Activated CD4-positive, alpha-beta T cell treated with anti-CD3 and anti-CD28 coated beads, Interleukin-2, amount 50 U/mL, for 16 hours (primary cell): ENCODE measurements at places on chromosomes 7 and 10.

GRCh38 chr10:131760416-131761166 is 140.2 kb upstream of the PPP2R2D start:
- no peak for DNase-seq

DNA sequence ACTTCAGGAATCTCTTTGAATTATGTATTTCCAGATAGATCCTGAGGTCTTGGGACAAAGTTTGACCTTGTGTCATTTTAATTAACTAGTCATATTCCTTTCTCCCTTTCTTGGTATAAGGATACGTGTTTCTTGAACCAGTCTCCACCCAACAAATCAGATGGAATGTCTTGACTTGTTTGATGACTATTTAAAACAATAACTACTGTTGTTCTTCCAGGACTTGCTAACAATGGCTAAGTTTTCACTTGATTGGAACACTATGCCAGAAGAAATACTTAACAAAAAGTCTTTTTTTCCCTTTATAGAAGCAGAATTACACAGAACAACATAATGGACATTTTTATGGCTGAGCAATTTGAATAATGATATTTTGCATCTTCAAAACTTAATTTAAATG is 43.0 kb upstream of the WIPF3 start:
- no peak for DNase-seq

DNA sequence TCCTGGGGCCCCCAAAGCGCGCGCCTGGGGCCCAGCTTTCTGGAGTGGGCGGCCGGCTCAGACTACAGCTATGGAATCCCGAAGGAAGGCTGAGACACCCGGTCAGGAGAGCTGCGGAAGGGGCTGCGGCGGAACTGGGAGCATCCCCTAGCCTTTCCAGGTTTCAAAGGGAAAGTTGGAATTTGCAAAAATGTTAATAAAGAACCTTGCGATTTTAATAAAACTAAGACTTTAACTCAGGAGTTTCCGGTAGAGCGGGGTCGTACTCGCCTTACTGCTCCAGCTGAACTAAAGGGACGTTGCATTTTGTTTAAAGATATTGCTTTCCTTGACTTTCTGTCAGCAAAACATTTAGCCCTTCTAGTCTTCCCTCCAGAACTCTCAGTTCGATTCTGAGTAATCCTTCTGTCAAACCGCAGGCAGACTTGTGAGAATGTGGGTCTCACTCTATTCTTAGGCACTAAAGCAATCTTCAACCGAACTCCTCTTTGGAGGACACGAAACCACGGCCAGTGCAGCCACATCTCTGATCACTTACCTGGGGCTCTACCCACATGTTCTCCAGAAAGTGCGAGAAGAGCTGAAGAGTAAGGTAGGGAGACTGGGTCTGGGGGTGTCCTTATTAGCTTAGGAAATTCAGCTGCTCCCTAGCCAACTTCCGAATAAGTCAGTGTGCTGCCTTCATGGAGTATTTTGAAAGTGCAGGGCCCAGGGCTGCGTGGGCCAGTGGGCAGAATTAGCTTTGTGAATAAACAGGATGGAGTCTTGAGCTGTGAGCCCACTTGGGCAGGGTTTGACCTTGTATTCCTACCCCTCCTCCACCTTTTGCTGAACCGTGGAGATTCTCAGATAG is 1.9 kb downstream of the CYP26A1 start:
- peak; percentile 61 for DNase-seq

DNA sequence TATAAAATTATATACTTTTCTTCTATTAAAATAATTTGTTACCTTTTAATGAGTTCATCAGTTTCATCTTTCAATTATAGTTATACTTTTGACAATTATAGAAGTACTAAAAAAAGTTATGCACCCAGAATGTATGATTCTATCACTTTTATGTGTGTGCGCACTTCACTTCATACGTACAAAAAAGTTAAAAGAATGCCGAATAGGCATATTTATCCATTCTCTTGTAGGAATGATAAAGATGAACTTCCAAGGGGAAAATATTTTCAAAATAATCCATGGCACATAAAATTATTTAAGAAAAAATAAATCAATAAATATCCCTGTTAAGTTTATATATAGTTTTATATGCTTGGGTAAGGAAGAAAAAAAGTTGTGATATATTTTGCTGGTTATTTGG is 166.9 kb upstream of the PRSS1 start:
- no peak for DNase-seq

DNA sequence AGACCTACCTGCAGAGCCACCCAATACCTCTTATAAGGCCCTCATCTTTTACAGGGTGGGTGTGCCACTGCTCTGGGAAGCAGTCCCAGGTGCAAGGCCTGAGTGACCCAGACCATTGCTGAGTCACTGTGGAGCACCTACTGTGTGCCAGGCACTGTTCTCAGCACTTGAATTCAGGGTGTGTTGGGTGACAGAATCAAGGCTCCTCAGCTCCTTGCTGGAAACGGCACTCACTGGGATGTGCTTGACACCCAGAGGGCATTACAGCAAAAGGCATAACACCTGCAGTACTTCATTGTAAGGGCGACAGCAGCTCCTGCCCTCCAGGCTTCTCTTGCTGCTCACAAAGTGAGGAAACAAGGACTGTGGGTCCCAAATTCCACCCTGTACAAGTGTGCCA is 7.1 kb downstream of the CAMK2B start:
- no peak for DNase-seq

GRCh38 chr7:129257168-129257567 is 32.3 kb downstream of the AHCYL2 start:
- DNase-seq, result no peak

- DNase-seq, result no peak
Observed at GRCh38 chr7:48101968-48102367, 12.9 kb downstream of the UPP1 start.

DNA sequence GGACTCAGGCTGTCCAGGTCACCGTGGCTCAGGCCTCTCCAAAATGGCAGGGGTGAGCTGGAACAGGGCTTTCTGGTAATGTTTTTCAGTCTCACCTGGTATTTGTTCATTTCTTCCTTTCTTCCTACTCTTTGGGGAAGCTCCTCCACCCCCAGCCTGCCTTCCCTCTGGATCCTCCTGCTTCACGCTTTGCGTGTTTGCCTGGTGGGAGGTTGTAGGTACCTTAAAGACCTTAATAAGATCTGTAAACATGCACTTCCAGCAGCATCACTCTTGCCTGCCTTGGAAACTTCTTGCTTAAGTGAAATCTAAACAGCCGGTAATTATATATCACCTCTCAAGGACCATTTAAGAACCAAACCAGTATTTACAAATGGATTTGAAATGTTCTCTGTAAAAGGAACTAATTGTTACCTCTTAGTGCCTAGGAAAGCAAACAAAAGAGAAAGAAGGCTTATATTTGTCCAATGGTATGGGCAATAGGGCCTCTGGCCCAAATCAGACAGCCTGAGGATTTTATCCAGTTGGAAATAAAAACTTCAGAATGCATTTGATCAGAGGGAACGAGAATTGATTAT is 339.9 kb downstream of the CCSER2 start:
- DNase-seq, result no peak

DNA sequence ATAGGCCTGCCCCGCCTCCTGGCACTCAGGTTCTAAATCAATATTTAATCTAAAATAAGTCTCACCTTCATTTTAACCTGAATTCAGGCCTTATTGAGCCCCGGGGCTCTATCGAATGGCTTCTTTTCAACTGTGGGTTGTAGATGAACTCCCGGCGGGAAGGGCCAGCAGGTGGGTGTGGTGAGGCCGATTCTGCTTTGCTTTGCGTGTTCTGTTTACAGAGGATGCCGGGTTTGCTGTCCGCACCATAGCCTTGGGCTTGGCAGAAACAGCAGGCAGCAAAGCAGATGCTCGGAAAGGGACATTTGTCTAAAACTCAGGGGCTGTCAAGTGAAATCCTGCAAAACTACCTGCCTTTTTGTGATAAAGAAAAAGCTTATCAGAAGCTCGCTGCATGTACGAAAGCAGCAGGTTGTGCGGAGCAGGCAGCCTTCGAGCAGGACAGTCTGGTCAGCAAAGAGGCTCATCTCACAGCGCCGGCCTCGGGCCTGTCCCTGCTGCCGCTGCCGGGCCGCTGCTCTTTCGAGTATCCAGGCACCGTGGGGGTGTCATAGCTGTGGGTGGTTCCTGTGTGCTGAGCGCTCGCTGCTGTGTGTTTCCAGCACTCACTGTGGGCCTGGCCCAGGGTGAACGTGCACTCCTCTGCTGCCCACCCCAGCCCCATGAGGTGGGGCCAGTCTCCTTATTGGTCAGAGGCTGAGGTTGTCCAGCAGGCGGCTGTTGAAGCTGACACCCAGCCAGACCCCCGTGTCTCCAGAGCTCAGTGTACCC is 434.8 kb upstream of the FOXK1 start:
- DNase-seq, result no peak

GRCh38 chr10:101030496-101031127 is 317 bp downstream of the PDZD7 start:
- no peak for DNase-seq

DNA sequence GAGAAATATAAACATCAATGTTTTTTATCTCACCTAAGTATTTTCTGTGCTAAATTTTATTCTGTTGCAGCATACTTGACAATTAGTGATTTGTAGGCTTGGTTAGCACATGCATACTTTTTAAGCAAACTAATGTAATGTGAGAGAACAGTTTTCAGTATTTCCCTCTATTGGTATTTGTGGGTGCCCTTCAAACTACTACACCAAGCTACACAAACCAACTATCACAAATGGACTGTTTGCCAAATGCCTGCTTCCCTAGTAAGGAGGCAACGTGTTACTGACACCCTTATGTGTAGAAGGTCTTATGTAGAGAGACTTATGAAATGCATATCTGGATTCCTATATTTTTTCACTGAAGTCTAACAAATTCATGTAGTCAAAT is 98.4 kb upstream of the FZD1 start:
- no peak for DNase-seq

DNA sequence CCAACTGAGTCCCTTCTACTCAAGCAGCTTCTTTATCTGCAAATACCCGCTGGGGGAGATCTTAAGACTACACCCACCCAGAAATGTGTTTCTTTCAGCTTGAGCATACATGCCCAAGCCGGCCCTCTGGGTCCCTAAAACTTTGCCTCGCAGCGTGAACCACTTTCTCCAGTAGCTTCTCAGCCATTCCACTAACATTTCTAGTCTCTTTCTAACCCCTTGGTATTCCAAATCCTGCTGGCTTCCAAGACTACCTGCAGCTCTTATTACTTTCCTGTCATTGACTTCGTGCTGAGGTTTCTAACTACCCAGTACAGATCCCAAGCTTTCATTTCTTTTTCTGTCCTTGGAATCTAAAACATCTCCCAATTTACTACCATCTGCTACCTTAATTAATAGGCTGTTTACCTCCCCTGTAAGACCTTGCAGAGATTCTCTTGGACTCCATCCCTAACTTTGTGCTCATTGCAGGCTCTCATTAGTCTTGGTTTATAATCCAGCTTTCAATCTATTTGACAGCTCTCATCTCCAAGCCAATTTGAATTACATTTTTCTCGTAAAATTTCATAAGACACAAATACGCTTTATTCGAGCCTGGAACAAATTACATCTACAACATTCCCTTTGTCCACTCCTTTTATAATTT is 153.6 kb downstream of the FGFR2 start:
- no peak for DNase-seq

DNA sequence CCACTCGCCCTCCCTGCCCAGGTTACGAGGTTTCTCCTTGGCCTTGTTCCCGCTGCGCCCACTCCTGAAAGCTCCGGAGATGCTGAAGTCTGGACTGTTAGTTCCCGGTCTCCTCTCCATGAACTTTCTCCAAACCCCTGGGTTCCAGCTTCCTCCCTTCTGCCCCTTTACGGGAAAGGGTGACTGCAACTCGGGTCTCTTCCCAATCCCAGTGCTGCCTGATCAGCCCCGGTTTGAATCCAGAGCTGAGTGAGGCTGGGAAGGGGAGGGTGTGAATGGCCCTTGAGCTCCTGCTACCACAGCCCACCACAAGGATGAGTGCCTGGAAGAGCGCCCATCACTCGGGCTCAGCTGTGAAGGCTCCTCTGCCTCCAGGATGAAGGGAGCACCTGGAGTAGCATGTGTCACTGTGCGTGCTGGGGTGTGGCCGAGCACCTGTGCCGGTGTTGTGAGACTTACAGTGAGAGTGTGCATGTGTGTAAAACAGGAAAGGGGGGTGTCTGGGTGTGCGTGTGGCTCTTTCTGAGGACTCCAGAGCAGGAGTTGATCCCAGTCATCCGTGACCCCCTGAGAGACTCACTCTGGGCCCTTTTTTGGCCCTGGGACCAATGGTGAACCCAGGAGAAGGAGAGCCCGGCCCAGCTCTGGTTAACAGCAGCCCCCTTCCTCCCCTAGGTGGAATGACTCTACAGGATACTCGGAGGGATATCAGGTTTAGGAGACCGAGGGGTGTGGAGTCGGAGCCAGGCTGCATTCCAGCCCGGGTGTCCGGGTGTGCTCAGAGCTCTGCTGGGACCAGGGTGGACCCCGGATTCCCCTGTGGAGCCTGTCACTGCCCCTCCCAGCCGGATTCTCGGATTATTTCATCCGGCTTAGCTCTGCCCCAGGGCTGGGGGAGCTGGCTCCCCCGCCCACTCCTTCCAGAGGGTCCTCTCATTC is 1.1 kb upstream of the ZNF467 start:
- DNase-seq, result no peak

- DNase-seq, result no peak
Observed at GRCh38 chr10:96360766-96361165, 2.0 kb upstream of the OPALIN start.

- DNase-seq, result no peak
Observed at GRCh38 chr7:144735505-144736276, 100.2 kb downstream of the TPK1 start.

- DNase-seq, result no peak
Observed at GRCh38 chr7:92025260-92025659, 84.6 kb downstream of the AKAP9 start.

DNA sequence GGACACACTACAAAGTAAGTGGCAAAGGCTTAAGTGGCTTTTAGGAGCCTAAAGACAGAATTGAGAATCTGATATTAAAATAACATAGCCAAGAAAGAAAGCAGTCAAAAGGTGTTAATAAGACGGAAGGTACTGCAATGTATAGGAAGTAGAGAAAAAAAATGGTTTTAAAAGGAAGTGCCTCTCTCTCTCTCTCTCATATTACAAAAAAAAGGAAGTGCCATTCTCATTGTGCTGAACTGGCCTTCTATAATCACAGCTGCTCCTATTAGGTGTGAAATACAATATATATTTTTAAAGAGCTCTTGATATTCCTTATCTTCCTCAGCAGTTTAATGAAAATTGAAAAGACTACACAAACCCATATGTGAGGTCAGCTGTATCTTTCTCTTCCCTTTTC is 199.4 kb upstream of the NPVF start:
- no peak for DNase-seq

- no peak for DNase-seq
Observed at GRCh38 chr7:91657483-91658071, 222.9 kb downstream of the MTERF1 start.

GRCh38 chr7:94908323-94909178 is 1.2 kb downstream of the PPP1R9A start:
- no peak for DNase-seq

GRCh38 chr10:79249186-79250121 is 97.8 kb upstream of the PPIF start:
- DNase-seq, result peak; percentile 82

GRCh38 chr10:24251547-24251946 is 42.6 kb downstream of the KIAA1217 start:
- DNase-seq, result no peak

DNA sequence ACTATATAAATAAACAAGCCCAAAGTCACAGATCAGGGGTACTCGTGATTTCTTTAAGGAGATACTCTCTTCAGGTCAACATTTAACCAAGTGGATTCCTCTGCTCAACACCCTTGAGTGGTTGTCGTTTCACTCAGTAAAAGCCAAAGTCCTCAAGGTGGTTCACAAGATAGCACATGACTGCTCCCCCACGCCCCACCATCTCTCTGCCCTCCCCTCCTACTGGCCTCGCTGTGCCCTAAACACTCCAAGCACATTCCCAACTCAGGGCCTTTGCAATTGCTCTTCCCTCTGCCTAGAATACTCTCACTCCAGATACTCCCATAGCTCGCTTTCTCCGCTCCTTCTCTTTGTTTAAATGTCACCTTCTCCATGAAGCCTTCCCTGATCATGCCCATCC is 72.1 kb upstream of the FHIP2A start:
- DNase-seq, result no peak
